Naive thymus-derived CD8-positive, alpha-beta T cell (primary cell): ENCODE measurements at places on chromosomes 3 and 15. TPM values are rescaled to one million over a fixed set of nuclear protein-coding genes. Genes with fewer than 3 reads are reported as not detected.
A peak's percentile ranks its signal among the peaks of the same experiment; 100 is the strongest.

GRCh38 chr15:41417418-41418195 is 712 bp downstream of the RTF1 start:
- H3K36me3 ChIP-seq = no peaks in the 10 kb centered on the region
- peak overlapping the region; percentile 95 for H3K4me3 ChIP-seq
- H3K27ac ChIP-seq = peak overlapping the region; percentile 97
- no peak for DNase-seq
- no peaks in the 10 kb centered on the region for H3K27me3 ChIP-seq

The ZNF620 gene
- 3.9 TPM for total RNA-seq

DNA sequence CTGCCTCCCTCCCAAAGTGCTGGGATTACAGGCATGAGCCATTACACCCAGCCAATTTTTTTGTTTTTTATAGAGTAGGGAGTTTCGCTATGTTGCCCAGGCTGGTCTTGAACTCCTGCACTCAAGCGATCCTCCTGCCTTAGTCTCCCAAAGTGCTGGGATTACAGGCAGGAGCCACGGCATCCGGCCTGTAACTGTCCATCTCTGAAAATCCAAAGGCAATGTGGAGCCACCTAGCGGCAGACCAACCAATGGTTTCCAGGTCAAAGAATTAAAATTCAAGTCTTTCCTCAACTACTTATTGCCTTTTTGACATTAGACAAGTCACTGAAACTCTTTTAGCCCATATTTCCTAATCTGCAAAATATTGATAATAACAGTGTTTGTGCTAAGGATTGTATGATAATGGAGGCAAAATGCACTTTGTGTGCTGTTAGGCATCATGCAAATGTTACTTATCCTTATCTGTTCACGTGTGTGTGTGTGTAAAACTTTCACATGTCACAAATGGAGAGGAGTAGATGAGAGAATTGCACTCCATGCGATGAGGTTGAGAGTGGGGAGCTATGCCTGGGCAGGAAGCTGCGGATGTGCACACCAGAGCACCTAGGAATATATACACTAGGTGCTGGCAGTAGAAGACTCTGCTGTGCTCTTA is 48.7 kb downstream of the COL8A1 start:
- no peak overlapping the region for H3K4me3 ChIP-seq
- no peak overlapping the region for H3K27ac ChIP-seq
- DNase-seq = peak; percentile 4
- peaks cover 2% of the 10 kb centered on the region for H3K27me3 ChIP-seq
- H3K4me1 ChIP-seq = no peaks in the 10 kb centered on the region

The TM4SF18 gene
- not detected for total RNA-seq

DNA sequence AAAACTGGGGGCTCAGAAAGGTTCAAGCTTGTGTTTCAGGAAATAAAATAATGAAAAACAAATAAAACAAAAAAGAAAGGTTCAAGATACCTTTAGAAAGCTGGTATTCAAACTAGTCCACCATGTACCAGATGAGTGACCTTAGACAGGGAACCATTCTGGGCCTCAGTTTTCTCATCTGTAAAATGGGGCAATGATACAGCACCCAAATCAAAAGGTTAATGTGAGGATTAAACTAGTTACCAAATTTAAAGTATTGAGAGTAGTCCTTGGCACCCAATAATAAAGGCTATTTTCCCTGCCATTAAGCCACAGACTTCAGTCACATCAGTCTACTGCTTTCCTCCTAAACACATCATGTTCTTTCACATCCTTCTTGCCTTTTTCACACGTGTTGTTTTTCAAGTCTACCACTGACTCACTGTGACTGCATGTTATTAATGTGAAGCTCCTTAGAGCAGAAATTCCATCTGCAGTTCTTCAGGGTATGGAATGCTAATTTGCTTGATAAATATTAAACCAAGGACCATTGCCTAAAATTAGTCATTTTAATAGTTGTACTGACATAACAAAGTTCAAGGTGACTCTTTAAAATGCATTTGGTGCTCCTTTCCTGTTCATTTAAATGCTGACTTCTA is 19.9 kb downstream of the TAMM41 start:
- no peaks in the 10 kb centered on the region for H3K27me3 ChIP-seq
- no peak overlapping the region for H3K27ac ChIP-seq
- peaks cover 20% of the 10 kb centered on the region for H3K36me3 ChIP-seq
- no peaks in the 10 kb centered on the region for H3K4me1 ChIP-seq
- DNase-seq = no peak
- no peak overlapping the region for H3K4me3 ChIP-seq

DNA sequence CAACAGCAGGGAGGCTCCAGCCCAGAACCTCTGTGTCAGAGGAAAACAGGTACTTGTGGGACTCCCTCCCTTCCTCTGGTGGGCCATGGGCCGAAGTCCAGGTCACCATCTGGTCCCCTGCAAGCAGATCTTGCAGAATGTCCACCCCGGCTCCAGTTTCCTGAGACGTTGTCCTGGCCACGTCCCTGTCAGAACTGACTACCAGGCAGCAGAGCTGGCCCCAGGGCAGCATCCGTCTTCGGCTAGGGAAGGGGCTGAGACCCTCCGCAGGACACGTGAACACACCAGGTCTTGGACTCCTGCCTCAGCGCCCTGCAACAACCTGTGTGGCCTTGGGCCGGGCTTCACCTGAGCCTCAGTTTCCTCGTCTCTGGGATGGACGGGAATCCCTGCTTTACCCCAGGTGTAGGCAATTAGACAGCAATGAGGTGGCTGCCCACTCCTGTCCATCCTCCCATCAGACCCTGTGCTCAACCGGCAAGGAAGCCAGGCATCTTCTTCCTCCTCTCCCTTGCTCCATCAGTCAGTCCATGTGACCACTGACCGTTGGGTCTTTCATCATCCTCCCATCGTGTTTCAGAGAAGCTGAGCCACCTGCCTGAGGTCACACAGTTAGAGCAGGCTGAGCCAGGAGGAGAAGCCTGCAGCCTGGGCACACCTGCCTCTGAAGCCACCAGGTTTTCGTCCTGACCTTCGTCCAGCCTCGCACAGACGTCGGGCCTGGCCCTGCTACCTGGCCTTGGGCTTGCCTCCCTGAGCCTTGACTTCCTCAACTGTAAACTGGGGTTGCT is 8.9 kb upstream of the PRKCD start:
- no peaks in the 10 kb centered on the region for H3K36me3 ChIP-seq
- no peak overlapping the region for H3K27ac ChIP-seq
- no peaks in the 10 kb centered on the region for H3K4me1 ChIP-seq
- no peak for DNase-seq
